Activated naive CD4-positive, alpha-beta T cell treated with anti-CD3 and anti-CD28 coated beads for 36 hours (primary cell): ENCODE measurements at places on chromosomes 4 and X.

- no peak for DNase-seq
These were observed 18.0 kb downstream of the MAN2B2 start for GRCh38 chr4:6592804-6593563.

DNA sequence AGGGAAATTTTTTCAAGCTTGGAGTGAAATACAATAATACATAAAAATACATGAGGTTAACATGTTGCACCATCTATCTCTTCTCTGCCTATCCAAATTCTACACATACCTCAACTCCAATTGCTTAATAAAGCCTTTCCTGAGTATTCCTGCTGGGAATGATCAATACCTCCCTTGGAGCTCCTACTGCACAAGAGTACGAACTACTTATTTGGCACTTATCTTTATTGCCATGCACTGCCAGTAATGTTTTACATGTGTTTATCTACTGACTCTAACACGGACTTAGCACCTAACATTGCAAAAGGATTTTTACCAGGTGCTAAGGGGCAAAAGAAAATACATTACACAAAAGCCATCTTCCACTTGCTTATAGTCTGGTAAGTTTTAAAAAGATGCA, 80.2 kb downstream of the ADGRA3 start:
- no peak for DNase-seq

DNA sequence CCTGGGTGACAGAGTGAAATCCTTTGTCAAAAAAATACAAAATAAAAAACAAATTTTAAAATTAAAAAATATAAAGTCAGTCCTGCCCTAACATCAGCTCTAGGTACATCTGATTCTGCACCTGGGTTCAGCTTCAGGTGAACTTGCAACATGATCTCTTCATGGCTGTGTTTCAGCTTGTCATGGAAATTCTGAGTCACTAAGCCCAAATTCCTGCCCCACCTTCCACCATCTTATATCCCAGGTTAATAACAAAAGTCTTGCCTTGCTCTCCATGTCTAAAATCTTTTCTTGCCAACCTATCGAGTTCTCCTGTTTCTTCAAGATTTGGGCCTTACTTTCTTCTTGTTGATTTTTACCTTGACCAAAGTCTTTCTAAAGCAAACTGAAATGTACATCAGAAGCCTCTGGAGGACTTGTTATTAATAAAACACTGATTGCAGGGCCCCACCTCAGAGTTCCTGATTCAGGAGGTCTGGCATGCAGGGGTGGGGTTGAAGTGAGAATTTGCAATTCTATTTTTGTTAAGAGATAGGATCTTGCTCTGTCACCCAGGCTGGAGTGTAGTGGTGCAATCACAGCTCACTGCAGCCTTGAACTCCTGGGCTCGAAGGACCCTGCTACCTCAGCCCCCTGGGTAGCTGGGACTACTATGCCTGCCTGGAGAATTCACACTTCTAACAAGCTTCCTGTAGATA, 125.8 kb upstream of the VCX3A start:
- DNase-seq: no peak

GRCh38 chrX:6465756-6466155, 69.2 kb downstream of the VCX3A start:
- no peak for DNase-seq

GRCh38 chrX:1537031-1537715, at the start of gene P2RY8:
TSS of gene P2RY8 (minus strand) at chrX:1537185. CDS start at chrX:1466558, 70,627 bp downstream.
- peak; percentile 89 for DNase-seq

- DNase-seq: no peak
These were observed 12.8 kb upstream of the SAP30 start for GRCh38 chr4:173357939-173358338.

GRCh38 chrX:63967551-63967950, 182.5 kb upstream of the ARHGEF9 start:
- no peak for DNase-seq
